ENCODE measurements at places on chromosomes 5 and 9.
A peak's percentile ranks its signal among the peaks of the same experiment; 100 is the strongest.

- DNase-seq = no peak
Measured at GRCh38 chr9:36778682-36779081, 206.0 kb downstream of the MELK start.

- no peak for DNase-seq
Measured at GRCh38 chr5:142435410-142436115, 110.7 kb upstream of the SPRY4 start.

DNA sequence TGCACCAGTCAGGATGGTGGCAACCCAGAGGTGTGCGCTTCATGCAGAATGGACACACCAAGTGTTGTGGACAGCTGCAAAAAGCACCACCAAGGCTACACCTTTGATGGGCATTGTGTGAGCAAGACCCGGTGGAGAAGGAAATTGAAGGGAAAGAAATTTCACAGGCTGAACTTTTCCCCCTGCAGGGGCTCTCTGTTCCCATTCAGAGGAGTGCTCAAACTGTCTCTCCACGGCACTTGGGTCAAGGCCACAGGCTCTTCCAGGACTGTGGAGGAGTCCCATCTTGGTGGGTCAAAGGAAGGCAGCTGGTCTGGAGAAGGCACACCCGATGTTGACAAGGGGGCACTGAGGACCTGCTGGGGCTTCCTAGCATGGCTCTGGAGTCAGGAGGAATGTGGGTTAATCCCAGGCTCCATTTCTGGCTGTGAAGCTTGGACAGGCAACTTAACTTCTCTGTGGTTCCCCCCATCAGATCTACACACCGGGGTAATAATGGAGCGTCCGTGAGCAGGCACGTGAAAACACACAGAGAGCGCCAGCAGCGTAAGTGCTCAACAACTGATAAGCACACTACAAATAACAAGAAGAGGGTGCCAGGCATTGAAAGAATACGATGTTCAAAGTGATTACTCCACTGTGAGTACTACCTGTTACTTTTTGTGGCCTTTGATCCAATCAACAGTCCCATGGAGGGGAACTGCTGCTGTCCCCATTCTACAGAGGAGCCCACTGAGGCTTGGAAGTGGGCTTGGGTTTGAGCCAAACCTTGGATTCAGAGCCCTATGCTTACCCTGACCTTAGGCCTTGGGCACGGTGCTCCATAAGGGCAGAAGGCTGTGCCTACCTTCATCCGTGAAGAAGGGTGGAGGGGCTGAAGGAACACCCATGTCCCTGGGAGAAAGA lies 34.2 kb upstream of the TIFAB start:
- no peak for DNase-seq

DNA sequence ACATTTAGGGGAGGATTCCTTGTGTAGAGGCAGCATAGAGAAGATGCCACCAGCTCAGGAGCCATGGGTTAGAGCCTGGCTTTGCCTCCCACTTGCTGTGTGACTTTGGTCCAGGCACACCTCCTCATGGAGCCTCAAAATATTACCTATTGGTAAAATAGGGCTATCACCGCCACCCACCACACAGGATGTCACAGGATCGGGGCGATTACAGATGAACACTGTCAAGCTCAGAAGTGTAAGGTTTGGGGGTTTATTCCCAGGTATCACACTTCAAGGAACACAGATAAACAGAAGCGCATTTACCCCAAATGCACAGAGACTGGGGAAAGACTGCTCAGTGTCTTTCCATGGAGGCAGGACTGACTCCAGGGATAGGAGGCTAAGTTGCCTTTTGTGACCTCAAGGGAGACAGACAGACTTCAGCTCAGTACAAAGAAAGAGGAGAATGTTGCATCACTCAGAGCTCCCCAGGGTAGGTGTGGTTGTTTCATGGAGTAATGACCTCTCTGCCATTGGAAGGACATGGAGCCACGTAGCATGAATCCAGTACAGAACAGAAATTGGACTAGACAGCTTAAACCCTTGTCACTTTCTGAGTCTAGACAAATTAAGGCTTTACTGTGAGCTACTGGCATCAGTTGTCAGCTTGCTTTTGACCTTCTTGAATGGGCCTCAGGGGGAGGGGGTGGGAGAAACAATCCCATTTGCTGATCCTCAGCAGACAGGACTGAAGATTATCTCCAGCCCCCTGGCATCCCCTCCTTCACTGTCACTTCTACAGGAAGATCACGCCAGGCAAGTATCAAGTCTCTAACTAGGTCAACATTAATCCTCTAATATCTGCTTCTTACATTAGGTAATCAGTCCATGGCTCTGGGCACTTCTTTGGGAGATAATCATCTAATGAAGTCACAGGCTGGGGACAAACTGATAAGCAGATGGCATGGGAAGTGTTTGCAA lies 6.5 kb downstream of the TRAF1 start:
- DNase-seq = peak; percentile 36

- no peak for DNase-seq
Measured at GRCh38 chr9:95055851-95056551, 261.5 kb downstream of the FANCC start.

GRCh38 chr9:113360242-113360842 lies 11.0 kb downstream of the BSPRY start:
- DNase-seq = no peak

Data from activated CD4-positive, alpha-beta memory T cell treated with anti-CD3 and anti-CD28 coated beads for 36 hours (primary cell).